ENCODE measurements at places on chromosomes 11 and 22.

GRCh38 chr22:44407171-44407986, 90.7 kb downstream of the RTL6 start:
- H3K36me3 ChIP-seq, result no peaks in the 10 kb centered on the region
- H3K4me1 ChIP-seq, result peaks cover 6% of the 10 kb centered on the region
- DNase-seq, result no peak
- no peak overlapping the region for H3K4me3 ChIP-seq

DNA sequence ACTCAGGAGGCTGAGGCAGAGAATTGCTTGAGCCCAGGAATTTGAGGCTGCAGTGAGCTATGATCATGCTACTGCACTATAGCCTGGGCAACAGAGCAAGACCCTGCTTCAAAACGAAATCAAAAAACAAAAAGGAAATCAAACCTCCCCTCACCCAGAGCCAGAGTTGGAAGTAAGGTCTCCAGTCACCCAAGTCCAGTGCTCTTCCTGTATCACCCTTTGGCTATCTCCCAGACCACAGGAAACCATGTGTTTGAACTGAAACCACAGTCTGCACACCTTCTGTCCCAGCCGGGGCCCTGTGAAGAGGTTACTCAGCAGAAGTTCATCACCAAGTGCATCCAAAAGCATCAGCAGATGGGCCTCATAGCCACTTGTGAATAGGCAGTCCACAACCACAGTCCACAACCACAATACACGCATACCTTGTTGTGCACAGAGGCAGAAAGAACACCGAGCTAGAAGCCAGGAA, 4.6 kb downstream of the MYH9 start:
- DNase-seq, result no peak
- H3K27ac ChIP-seq, result no peak overlapping the region

GRCh38 chr22:50136581-50137015, 33.9 kb upstream of the PANX2 start:
- no peaks in the 10 kb centered on the region for H3K4me1 ChIP-seq
- H3K36me3 ChIP-seq, result no peaks in the 10 kb centered on the region
- DNase-seq, result no peak
- no peaks in the 10 kb centered on the region for H3K27me3 ChIP-seq
- H3K4me3 ChIP-seq, result no peak overlapping the region

DNA sequence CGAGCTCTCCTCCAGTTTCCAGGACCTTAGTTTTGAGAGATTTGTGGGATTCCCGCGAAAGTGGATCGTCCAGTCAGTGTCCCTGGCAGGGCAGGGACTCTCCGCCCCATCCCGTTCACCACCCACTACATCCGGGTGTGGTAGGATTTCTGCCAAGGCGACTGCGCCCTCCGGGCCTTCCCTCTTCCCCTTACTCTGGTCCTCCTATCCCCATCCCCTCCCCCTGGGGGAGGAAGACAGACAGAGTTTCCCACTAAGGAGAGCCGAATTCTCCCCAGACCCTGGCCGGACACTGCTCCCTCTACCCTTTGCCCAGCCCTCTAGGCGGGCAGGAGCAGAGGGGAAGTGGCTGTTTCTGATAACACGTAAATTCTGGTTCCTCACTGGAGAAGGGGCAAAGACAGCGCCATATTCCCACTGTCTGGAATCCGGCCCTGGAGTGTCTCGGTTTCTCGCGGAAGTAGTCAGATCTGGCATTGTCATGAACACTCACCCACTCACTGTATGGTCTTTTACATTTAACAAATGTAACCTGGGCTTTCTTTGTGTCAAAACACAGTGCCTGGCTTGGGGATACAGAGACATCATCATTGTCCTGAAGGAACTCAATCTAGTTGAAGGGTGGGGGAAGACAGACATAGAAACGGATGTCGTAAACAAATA, 1.1 kb upstream of the NECTIN1 start:
- H3K36me3 ChIP-seq, result no peaks in the 10 kb centered on the region
- no peaks in the 10 kb centered on the region for H3K27me3 ChIP-seq
- H3K27ac ChIP-seq, result no peak overlapping the region
- DNase-seq, result no peak
- peak overlapping the region; percentile 85 for H3K4me3 ChIP-seq
- peaks cover 8% of the 10 kb centered on the region for H3K4me1 ChIP-seq

GRCh38 chr11:87722756-87723565, 452.3 kb downstream of the RAB38 start:
- no peak overlapping the region for H3K27ac ChIP-seq
- no peak overlapping the region for H3K4me3 ChIP-seq
- H3K36me3 ChIP-seq, result no peaks in the 10 kb centered on the region

DNA sequence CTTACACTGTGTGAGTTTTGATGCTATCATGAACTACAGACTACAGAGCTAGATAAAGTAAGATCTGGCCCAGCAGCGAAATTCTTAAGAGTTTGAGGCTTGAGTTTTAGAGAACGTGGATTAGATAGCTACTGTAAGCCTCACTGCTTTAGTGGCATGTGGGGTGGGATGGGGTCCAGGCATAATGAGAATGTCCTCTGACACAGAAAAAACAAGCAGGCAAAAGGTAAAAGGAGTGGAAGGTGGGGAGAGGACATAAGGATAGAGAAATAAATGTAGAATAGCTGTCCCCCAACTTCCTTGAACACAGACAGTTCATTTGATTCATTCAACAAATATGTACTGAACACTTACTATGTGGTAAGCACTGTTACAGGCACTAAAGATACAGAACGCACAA, 324.5 kb upstream of the PITPNB start:
- no peaks in the 10 kb centered on the region for H3K36me3 ChIP-seq
- H3K27ac ChIP-seq, result no peak overlapping the region
- H3K4me1 ChIP-seq, result no peaks in the 10 kb centered on the region
- no peak for DNase-seq

DNA sequence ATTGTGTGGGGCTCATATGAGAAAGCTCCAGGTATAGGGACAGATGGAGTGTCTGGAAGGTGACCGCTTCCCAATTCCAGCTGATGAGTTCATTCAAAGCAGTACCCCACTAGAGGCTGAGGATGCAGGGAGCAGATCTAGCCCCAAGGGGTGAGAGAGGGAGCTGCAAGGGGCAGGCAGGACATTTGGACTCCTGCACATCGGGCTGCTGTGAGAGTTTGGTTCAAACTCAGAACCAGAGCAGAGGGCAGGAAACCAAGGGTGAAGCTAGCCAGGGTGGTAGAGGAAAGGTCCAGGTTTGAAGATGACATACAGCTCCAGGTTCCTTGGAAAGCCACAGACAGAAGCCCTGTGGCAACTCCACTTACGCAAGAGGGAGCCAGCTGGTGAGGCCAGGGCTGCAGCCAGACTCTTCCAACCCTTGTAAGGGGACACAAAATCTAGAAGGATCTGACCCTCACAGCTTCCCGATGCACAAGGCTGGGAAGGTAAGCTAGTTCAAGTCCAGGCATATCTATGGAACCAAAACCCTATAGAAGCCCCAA, 1.9 kb downstream of the CSNK2A3 start:
- no peak overlapping the region for H3K4me3 ChIP-seq
- H3K36me3 ChIP-seq, result no peaks in the 10 kb centered on the region
- no peak overlapping the region for H3K27ac ChIP-seq
- no peaks in the 10 kb centered on the region for H3K4me1 ChIP-seq
- no peaks in the 10 kb centered on the region for H3K27me3 ChIP-seq

- no peak for DNase-seq
- H3K27me3 ChIP-seq, result no peaks in the 10 kb centered on the region
- H3K4me1 ChIP-seq, result no peaks in the 10 kb centered on the region
These were observed 99.9 kb upstream of the SORL1-AS1 start for GRCh38 chr11:121552644-121553043.

- H3K4me1 ChIP-seq, result no peaks in the 10 kb centered on the region
- no peaks in the 10 kb centered on the region for H3K36me3 ChIP-seq
These were observed 89.3 kb upstream of the ASPHD2 start for GRCh38 chr22:26339755-26340154.

- H3K27me3 ChIP-seq, result no peaks in the 10 kb centered on the region
- no peak overlapping the region for H3K4me3 ChIP-seq
- no peaks in the 10 kb centered on the region for H3K36me3 ChIP-seq
- DNase-seq, result no peak
- H3K4me1 ChIP-seq, result no peaks in the 10 kb centered on the region
- no peak overlapping the region for H3K27ac ChIP-seq
These were observed 184.6 kb upstream of the CARD18 start for GRCh38 chr11:105324156-105324555.

DNA sequence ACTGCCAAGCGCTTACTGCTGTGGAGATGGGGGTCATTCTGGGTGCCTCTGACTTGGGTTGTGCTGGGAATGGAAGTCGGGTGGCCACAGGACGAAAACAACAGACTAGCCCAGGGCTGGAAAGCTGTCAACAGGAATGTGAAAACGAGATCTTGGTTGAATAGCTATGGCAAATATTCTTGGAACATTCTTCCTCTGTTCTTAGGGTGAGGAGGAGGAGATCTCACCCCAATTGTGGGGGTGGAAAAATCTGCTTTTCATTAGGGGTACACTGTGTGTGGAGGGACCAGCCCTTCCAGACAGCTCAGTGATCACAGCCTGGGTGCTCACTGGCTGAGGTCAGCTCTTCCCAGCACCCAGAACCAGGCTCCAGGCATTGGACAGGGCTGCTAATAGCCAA, 52.0 kb upstream of the PRSS23 start:
- no peak for DNase-seq
- no peaks in the 10 kb centered on the region for H3K4me1 ChIP-seq
- no peak overlapping the region for H3K4me3 ChIP-seq
- H3K27ac ChIP-seq, result no peak overlapping the region
- H3K36me3 ChIP-seq, result no peaks in the 10 kb centered on the region

DNA sequence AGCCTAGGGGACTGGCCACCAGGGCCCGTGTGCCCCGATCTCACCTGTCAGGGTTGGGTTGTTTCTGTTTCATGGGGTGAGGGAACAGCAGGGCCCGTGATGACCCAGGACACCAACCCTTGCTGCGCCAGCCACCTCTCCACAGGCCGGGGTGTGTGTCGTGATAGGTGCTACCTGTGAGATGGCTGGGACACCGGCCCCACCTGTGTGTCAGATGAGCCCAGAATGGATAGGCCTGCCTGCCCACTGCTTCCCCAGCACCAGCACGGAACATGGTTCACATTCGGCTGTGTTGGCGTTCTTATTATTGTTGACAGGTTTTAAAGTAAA, 7.1 kb downstream of the CLDN5 start:
- peaks cover 14% of the 10 kb centered on the region for H3K36me3 ChIP-seq
- peaks cover 3% of the 10 kb centered on the region for H3K4me1 ChIP-seq
- H3K27me3 ChIP-seq, result no peaks in the 10 kb centered on the region
- no peak overlapping the region for H3K4me3 ChIP-seq

- no peaks in the 10 kb centered on the region for H3K36me3 ChIP-seq
- 0 out of 2 replicates have a peak, but pooled peaks cover 4% of the 10 kb centered on the region for H3K4me1 ChIP-seq
- H3K27ac ChIP-seq, result no peak overlapping the region
- no peaks in the 10 kb centered on the region for H3K27me3 ChIP-seq
- no peak overlapping the region for H3K4me3 ChIP-seq
- DNase-seq, result no peak
These were observed 57.7 kb downstream of the TRAF6 start for GRCh38 chr11:36452236-36452940.

- DNase-seq, result no peak
- no peaks in the 10 kb centered on the region for H3K36me3 ChIP-seq
- H3K27me3 ChIP-seq, result no peaks in the 10 kb centered on the region
- no peak overlapping the region for H3K4me3 ChIP-seq
These were observed 17.4 kb upstream of the CSNK2A3 start for GRCh38 chr11:11370255-11370961.

DNA sequence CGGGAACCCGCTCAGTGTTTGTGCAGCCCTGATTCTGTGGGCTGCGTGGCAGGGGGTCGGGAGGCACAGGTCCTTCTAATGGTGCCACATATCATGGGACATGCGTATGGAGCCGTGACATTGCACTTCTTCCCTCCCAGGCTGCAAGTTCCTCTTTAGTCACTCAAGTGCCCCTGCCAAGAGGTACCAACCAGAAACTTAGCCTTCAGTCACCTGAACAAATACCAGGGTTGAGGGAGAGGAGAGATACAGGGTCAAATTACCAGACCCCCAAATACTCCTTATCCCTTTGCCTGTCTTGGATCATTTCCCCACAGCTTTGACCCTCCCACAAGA, 209.1 kb downstream of the BUD13 start:
- H3K27ac ChIP-seq, result no peak overlapping the region
- no peaks in the 10 kb centered on the region for H3K36me3 ChIP-seq
- no peak for DNase-seq
- H3K27me3 ChIP-seq, result no peaks in the 10 kb centered on the region
- H3K4me1 ChIP-seq, result 0 out of 2 replicates have a peak, but pooled peaks cover 3% of the 10 kb centered on the region
- no peak overlapping the region for H3K4me3 ChIP-seq

DNA sequence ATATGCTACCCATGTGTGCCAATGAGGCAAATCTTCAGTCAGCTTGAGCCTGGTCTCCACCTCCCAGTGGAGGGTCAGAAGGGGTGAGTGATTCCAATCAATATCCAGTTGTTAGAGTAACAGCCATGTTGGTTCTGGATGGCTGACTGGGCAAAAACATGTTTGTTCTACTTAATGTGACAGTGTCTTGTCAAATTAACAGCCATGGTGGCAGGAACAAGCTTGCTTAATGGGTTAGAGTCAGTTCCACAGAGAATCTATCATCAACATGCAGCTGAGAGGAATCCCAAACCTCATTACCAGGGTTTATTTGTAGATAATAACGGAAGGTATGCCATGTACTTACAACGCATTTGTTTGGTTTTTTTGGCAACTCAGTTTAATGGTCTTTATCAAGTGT, 133.2 kb downstream of the SLC17A6 start:
- DNase-seq, result no peak
- H3K36me3 ChIP-seq, result no peaks in the 10 kb centered on the region

DNA sequence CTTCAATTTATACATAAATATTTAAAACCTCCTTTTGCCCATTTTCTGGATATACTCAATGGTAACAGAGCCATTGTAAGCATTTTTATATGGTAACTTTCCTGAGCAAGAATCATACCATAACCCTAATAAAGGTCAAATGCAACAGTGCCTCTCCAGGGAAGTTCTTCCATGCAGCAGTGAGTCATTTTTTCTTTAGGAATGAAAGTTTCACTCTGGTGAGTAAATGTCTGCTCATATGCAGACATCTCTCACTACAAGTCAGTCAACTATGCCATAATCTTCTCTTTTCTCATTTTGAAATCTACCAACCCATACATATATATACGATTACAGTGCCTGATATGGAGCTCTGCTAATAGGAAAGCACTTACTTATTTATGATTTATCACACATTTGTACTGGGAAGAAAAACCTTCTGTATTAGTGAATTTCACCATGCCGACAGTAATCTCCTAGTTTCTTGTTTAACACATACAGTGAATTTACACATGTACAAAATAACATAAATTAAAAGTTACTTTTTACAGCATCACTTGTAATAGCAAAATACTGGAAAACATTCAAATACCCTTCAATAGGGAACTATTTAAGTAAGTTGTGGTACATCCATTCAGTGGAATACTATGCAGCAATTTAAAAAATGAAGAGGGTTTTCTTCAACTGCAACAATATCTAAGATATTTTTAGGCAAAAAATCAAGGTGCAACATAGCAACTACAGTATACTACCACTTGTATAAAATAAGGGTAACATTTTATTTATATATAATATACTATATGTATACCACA, 16.0 kb downstream of the STK33 start:
- no peak for DNase-seq
- no peaks in the 10 kb centered on the region for H3K36me3 ChIP-seq
- no peak overlapping the region for H3K4me3 ChIP-seq
- H3K27ac ChIP-seq, result no peak overlapping the region
- no peaks in the 10 kb centered on the region for H3K4me1 ChIP-seq
